ENCODE measurements at places on chromosomes 5 and 9.
A peak's percentile ranks its signal among the peaks of the same experiment; 100 is the strongest.

GRCh38 chr5:122915717-122916461 is 70.5 kb downstream of the SNX24 start:
- DNase-seq, result no peak

DNA sequence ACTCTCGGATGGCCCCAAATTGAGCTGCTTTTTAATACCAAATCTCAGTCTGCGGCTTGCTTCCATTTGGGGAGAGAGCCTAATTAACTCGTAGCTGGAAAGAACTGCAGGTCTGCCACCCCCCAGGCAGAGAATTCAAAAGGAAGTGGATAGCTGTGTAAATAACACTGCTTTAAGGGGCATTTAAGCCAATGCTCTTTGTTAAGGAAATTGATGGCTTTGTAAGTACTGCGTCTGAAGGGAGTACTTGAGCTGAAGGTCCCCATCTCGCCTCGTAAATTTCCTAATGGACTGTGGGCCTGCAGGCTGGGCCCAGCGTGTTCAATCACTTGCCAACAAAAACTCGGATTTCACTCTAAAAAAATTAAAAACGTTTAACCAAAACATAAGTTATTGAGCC is 132.7 kb downstream of the PAPPA start:
- no peak for DNase-seq

DNA sequence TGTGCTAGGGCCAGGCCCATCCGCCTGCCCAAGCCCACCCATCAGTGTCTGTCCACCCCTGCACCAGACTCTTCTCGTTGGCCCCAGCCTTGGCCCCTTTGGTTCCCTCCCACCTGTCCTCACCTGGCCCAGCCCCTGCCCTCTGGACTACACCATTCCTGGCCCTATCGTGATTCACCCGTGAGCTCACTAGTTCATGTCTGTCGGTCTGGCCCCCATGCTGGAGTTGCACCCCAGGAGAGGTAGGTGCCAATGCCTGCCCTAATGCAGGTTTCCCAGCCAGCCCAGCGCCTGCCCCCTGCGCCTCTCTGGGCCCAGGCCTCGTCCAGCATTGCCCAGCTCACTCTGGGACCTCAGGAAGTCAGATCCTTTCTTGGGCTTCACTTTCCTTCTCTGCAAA is 115.4 kb upstream of the LMX1B start:
- DNase-seq, result no peak

- no peak for DNase-seq
Measured at GRCh38 chr9:120413121-120414048, 166.6 kb downstream of the CDK5RAP2 start.

DNA sequence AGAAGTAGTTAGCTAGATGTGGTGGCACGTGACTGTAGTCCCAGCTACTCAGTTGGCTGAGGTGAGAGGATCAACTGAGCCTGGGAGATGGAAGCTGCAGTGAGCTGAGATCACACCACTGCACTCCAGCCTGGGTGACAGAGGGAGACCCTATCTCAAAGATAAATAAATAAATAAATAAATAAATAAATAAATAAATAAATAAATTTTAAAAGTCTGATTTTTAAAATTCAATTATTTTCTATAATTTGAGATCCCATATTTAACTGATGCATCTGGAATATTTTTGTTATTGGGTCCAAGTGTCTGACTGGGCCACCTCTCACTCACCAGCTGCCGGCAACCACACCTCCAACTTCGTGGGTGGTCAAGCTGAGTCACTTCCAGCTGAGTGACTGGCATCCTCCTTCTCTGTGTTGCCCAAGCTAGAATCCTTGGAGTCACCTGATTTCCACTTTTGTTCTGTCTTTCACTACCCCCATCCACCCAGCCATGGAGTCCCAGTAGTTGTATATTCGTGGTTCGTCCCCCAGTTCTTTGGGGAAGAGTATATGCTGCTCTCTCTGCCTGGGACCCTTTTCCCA is 70.9 kb downstream of the EGFLAM start:
- peak; percentile 18 for DNase-seq

- DNase-seq, result no peak
Measured at GRCh38 chr5:167643631-167644280, 647.7 kb upstream of the WWC1 start.

- DNase-seq, result no peak
Measured at GRCh38 chr9:69945671-69946141, 97.9 kb upstream of the MAMDC2 start.

Data from LoVo (cell line).